ENCODE measurements at places on chromosomes 12 and 14.
A peak's percentile ranks its signal among the peaks of the same experiment; 100 is the strongest.

- DNase-seq: no peak
Observed at GRCh38 chr14:100533656-100534485, 53.3 kb downstream of the BEGAIN start.

- DNase-seq: no peak
Observed at GRCh38 chr12:63999853-64000252, 155.4 kb downstream of the SRGAP1 start.

GRCh38 chr14:83042858-83043257, 1509.2 kb upstream of the SEL1L start:
- DNase-seq: no peak

- DNase-seq: peak; percentile 41
Observed at GRCh38 chr12:122893208-122894153, 2.4 kb downstream of the VPS37B start.

- no peak for DNase-seq
Observed at GRCh38 chr12:46403719-46404070, 31.1 kb upstream of the SLC38A2 start.

- DNase-seq: no peak
Observed at GRCh38 chr14:103228866-103229265, 105.2 kb upstream of the EIF5 start.

DNA sequence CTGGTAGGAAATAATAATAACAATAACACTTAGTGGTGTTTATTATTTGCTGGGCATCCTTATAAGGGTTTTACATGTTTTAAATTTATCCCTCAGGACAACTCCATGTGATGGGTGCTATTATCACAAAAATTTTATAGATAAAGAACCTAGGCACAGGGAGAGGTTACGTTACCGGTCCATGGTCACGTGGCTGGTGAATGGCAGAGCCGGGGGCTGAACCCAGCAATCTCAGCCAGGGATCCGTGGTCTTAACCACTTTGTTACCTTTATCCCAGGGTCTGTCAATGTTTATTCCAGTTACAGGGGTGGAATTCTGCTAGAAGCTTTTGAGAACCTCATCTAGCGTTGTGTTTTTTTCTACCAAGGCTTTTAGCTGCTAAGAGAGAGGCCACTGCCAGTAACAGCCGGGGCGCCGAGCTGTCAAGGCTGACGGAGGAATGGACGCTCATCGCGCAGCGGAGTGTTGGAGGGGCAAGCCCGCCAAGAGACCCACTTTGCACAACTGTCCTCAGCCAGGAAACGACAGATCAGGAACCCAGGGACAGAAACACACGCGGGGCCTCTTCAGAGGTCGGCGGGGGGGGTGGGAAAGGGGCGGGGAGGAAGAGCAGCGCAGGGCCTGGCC, 418 bp downstream of the AMN1 start:
- no peak for DNase-seq

All from ascending aorta (tissue), 2 donors.